ENCODE measurements at places on chromosomes 13 and 19.
A peak's percentile ranks its signal among the peaks of the same experiment; 100 is the strongest.

DNA sequence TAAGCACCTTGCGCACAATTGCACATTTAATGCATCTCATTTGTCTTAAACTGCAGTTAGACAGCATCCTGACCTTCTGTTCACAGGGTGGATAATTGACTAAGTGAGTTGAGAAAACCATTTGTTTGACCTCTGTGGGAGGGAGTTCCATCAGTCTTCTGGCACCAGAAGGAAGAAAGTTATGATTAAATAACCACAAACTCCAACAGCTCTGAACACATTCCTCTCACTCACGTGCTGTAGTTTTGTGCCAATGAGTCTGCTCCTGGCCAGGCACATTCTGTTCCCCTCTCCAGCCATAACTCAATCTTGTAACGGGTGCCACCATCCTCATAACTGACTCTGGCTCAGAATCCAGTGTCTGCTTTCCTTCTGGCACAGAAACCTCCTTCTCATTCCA, 817.2 kb downstream of the SLITRK1 start:
- no peak for DNase-seq

DNA sequence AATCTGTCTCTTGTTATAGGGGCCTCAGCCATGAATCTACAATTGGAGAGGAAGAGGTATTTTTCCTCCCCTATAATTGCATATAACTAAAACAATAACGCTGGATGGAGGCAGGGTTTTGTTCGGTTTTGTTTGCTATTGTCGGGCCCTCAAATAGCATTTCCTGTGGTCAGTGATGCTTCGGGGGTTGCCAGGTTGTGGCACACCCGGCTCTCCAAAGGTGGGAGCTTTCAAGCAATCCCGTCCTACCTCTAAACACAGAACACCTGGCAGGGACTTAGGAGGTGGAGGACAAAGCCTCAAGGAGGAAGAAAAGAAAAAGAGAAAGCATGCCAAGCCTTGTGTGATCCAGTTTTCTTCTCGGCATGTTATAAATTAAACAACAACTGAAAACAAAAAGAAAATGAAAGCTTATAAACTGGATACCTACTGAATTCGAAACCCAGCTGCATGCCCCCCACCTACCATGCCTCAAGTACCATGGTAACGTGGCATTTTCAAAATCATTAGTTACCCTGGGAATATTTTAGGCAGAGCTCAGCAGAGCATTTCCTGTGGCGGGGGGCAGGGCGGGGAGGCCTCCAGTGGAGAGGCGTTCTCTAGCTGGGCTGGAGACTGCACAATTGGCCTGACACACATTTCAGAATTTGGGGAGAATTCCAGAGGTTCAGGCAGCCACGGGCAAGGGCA, 213.8 kb downstream of the DCLK1 start:
- no peak for DNase-seq

DNA sequence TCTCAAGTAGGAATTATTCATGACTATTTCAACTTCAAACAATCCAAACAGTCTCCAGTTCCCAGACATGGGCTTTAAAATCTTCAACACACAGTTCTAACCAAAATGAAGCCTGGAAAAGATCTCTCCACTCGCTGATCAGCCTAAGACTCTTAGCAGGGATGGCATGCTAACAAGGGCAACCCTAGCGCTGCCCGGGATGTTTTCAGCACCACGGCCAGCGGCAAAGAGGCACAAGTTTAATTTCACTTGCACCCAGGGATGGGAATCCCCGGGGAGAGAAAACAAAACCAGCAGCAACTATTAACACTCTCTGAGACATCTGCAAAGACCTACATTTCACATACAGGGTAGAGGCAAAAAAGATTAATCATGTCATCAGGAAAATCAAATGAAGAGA, 43.0 kb downstream of the CACNA1A start:
- DNase-seq, result peak; percentile 37

DNA sequence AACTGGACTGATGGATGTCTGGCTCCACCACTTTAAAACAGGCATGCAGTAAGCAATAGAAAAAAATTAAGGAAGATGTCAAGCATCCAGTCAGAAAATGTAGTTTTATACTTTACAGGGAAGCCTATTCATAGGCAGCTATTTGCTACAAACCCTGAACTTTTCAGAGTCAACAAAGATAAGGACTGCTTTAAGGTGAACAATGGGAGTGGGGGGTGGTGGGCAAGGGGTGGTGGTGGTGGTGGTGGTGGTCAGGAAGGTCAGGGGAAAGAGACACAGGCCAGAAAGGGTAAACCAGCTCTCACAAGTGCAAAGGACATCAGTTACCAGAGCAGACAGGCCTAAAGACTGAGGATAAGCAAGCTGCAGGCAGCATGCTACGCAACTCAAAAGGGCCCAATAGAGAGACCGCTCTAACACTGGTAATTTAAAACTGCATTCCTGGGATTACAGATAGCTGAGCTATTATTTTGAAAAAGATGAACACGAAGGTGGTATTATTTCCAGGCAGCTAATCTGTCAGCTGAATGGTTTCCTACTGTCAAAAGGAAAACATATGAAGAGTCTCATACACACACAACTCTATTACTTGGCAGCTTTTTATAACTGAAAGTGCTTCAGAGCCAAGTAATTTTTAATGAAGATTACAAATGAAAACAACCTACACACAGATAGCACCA, 14.8 kb downstream of the BRD4 start:
- no peak for DNase-seq

DNA sequence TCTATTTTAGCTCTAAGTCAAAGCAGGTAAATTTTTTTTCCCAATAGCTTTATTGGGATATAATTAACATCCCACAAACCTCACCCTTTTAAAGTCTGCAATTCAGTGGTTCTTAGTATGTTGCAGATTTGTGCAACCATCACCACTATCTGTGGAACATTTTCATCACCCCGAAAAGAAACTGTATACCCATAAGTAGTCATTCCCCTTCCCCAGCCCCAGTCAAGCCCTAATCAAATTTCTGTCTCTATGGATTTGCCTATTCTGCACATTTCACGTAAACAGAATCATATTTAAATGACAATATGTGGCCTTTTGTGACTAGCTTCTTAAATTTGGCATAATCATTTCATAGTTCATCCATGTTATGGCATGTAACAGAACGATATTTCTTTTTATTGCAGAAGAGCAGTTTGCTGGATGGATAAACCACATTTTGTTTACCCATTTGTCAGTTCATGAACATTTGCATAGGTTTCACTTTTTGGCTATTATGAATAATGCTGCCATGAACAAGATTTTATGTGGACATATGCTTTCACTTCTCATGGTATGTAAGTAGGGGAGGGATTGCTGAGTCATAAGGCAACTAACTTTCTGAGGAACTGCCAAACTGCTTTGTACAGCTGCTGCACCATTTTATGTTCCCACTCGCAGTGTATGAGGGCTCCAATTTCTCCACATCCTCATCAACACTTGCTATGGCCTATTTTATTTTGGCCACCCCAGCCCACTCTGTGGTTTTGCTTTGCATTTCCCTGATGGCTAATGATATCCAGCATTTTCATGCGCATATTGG, 10.9 kb downstream of the SLC46A3 start:
- DNase-seq, result no peak

- no peak for DNase-seq
Measured at GRCh38 chr19:8642561-8642960, 12.1 kb downstream of the NFILZ start.

DNA sequence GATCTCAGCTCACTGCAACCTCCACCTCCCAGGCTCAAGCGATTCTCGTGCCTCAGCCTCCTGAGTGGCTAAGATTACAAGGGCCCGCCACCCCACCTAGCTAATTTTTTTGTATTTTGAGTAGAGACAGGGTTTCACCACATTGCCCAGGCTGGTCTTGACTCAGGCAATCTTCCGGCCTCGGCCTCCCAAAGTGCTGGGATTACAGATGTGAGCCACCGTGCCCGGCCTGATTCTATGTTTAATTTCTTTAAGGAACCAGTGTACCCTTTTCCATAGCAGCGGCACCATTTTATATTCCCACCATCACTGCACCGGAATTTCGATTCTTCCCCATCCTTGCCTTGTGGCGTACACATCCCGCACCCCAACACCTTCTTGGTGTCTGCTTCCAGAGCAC, 17.7 kb upstream of the INSR start:
- DNase-seq, result no peak
